ENCODE measurements at places on chromosomes 5 and 9.
A peak's percentile ranks its signal among the peaks of the same experiment; 100 is the strongest.

DNA sequence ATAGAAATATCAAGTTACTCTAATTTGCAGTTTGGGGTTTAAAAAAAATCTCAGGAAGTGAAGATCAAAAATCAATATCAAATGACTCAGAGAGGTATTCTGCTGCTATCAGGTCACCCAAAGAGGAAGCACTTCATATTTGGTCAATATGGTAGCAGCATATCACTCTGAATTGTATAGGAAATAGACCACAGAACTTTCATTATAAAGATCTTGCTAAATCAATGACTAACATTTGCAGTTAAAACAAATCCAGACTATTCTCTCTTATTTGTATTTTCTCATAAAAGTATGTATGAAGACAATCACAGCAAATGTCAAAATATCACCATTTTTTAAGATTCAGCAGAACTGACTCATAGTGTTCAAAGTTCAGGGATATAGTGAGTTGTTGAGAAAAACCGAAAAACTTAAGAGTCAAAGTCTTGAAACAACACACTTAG is 105.8 kb upstream of the PCSK1 start:
- no peak for DNase-seq

DNA sequence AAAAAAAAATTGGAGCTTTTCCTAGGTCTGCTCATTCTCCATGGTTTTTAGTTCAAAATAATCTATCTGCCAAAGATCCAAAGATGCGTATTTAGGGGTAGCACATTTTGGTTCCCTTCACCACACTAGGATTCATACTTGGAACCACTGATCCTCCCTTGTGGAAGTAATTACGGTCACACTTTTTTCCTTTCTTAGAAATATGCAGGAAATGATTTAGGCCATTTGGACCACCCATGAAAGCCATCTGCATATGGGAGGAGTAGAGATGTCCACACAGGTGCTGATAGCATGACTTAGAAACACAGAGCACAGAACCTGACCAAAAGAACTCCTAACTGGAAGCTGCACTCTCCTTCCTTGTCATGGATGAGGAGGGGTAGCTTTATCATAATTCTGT is 105.9 kb upstream of the RAI14 start:
- no peak for DNase-seq

DNA sequence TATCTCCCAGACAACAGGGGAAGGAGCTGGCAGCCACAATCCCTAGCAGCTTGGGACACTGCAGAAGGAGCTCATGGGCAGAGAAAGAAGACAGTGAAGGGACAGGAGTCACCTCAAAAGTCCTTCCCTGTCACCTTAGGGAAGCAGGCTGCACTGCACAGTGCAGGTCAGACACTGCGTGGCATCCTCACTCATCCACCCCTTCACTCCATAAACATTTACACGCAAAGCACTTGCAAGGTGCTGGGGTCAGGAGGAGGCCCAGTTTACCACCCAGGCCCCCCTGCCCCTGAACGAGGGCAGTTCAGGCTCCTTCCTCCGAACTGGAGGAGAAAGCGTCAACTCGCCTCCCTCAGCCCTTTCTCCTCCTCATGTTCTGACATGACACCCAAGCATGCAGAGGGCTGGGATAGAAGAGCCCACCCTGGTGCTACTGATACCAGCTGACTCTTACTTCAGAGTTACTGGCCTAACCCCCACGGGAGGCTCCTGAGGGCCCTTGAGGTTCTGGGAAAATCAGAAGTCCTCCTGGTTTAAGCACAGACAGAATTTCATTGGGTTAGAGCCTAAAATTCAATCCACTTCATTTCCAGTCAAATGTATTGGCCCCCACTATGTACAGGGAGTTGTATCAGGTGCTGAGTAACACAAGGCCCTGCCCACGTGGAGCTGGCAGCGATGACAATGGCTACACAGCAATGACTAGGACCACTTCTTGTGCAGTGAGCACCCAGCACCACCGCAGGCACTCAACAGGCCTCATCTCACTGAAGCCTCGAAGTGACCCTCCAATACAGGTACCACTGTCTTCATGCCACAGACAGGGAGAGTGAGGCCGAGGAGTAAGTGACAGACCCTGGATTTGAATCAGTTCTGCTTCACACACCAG is 70.4 kb downstream of the RAPGEF1 start:
- DNase-seq, result peak; percentile 80

DNA sequence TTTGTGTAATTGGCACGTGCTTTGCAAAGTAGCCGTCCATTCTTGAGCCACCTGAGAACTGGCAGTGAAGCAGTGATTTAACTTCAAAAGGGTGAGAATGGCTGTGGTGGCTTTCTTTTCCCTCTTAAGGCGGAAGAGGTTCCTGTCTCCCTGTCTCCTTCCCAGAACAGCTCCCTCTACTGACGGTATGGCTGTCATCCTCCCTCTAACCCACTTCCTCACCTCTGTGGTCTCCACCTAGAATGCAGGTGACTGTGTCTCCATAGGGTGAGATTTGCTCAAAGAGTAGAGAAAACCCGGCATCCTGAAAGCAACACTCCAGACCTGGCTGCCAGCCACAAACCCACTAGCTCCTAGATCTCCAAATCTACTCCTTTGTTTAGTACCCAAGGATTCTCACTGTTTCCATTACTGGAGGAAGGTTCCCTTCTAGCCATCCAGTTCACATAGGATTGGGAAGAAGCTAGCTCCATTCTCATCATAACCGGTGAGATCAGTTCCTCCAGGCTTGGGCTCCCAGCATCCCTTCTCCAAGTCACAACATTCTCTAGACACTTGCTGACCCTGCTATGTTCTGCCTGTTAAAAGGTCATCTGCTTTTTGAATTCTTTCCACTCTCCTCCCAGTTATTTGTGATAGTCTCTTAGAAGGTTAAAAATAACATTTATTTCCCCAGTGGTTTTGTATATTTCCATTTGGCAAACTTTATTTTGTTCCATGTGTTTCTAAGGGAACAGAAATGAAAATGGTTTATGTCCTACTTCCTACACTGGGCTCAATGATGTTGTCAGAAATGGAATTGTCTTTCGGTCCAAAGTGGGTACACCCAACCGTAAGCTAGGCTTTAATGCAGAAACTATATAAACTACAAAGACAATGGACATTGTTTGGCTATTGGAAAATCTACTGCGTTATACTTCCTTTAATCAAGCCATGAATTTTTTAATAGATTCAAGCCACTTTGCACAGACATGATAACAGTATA is 269.4 kb downstream of the CWC27 start:
- no peak for DNase-seq

DNA sequence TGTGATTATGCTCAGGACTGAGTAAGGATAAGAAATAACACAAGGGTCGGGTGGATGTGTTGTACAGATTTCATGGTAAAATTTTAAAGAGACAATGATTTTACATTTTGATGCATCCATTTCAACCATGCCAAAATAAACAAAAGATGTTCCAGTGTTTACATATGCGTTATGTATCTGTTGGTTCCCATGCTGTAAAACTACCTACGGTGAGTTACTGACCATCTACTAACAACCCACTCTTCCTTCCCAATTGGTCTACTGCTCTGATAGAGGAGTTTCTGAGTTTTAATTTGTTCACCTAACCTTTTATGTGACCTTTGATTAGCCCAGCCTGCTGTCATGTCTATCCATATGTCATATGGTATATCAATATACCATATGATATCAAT is 1697.1 kb downstream of the MAT2B start:
- DNase-seq, result no peak

DNA sequence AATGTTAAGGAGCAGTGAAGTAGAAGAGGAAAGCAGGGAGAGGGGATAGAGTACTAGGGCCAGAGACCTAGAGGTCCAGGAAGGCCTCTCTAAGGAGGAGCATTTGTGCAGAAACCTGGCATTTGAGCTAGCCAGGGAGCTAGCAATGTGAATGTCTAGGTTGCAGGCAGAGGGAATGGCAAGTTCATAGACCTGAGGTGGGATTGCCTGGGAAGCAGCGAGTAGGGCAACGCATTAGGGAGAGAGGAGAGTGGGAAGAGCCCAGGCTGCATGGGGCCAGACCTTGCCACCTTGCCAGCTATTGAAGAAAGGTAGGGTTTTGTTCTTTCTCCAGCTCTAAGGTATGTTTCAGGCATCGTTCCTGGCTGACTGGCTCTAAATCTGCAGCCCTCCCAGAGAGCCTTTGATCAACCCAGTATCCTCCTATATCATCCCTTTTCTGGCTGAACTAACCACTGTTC is 54.0 kb downstream of the SLC22A5 start:
- no peak for DNase-seq

DNA sequence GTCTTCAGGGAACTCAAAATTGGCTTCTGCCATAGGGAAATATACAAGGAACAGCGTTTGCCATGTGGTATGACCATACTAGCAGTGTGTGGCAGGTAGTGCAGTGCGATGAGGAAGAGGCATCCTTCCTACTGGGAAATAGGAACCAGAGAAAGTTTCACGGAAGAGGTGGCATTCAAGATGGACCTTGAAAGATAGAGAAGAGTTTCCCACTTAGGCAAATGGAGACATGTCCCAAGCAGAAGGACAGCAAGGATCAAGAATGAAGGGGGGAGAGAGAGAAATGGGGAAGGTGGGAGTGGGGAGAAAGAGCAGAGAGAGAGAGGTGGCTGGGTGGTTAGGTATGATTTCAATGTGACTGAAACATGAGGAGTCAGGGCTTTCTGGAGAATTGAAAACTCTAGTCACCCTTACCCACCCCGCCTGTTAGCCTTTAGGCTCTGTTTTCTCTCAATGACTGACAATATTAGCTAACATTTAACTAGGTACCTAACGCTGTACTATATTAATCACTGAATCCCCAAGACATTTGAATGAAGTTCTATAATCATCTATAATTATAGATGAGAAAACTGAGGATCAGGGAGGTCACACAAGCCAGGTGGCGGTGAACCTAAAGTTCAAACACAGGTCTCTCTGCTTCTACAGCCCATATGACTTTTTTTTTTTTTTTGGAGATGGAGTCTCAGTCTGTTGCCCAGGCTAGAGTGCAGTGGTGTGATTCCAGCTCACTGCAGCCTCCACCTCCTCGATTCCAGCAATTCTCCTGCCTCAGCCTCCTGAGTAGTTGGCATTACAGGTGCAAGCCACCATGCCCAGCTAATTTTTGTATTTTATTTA is 171.3 kb downstream of the NR3C1 start:
- DNase-seq, result no peak

- DNase-seq, result peak; percentile 88
Measured at GRCh38 chr5:55903121-55903701, 52.1 kb downstream of the IL31RA start.

- DNase-seq, result no peak
Measured at GRCh38 chr9:91086657-91087461, 274.9 kb downstream of the AUH start.

- no peak for DNase-seq
Measured at GRCh38 chr5:2699686-2700085, 51.8 kb downstream of the IRX2 start.

DNA sequence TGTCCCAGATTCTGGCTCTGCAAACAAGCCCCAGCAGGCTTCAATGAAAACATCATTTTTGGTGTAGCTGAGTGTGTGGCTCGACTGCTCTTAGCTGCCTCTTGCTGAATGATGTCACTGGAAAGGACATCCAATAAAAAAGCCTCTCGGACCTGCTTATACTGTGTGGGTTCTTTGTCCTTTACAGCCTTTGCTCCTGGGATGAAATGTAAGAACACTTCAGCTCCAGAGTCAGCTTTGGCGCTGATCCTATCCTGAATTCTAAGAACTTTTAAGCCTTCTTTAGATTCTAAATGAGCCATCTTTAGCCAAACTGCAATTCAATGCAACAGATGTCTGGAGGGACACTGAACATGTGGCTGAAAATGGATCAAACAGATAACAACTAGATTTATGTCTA is 404.6 kb upstream of the C9orf72 start:
- DNase-seq, result no peak

Measured in activated effector memory CD4-positive, alpha-beta T cell treated with anti-CD3 and anti-CD28 coated beads, Interleukin-2, amount 50 U/mL, for 16 hours (primary cell).